ENCODE measurements at places on chromosomes 6 and 20.

- no peak for DNase-seq
Observed at GRCh38 chr6:157982563-157983405, 1.1 kb downstream of the SYNJ2 start.

DNA sequence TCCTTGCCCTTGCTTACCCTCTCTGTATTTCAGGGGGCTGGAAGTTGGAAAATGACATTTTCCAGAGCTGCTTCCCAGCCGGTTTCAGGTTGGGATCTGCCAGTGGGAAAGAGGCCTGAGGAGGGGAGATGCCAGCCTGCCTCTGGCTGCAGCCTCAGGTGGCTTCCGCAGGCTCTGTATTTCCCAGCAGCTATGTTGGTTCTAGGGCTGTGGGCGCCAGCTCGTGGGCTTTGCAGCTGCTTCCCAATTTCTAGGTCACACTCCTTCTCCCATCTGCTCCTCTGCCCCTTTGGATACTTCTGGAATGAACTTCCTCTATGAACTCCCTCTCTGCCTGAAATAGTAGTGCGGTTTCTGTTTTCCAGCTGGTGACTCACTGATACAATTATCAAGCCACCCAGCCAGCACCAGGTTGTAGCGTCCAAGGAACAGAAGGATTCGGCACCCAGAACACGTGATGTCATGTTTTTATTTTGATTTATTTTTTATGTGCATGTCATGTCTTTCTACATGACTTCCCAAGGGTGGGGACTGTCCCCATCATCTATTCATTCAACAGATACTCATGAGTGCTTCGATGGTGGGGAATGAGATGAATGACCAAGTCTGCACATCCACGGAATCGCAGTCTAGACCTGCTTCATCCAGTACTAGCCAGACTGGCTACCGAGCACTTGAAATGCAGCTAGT is 38.0 kb downstream of the TGM2 start:
- no peak for DNase-seq

- no peak for DNase-seq
Observed at GRCh38 chr20:4811257-4811656, 89.5 kb downstream of the PRND start.

DNA sequence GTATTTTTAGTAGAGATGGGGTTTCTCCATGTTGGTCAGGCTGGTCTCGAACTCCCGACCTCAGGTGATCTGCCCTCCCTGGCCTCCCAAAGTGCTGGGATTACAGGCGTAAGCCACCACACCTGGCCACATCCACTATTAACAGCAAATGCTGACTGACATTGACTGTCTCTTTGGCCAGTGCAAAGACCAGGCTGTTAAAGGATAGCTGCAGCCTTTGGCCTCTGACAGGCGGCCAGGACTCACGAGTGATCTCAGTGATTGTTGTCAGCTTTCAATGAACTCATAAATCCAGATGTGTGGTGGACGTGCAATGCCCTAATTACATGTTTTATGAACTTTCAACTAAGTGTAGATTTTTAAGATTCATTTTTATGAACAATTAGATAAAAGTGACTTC is 174.4 kb upstream of the EXOC2 start:
- DNase-seq = no peak

GRCh38 chr6:111580826-111581505 is 24.7 kb downstream of the TRAF3IP2 start:
- DNase-seq = no peak

DNA sequence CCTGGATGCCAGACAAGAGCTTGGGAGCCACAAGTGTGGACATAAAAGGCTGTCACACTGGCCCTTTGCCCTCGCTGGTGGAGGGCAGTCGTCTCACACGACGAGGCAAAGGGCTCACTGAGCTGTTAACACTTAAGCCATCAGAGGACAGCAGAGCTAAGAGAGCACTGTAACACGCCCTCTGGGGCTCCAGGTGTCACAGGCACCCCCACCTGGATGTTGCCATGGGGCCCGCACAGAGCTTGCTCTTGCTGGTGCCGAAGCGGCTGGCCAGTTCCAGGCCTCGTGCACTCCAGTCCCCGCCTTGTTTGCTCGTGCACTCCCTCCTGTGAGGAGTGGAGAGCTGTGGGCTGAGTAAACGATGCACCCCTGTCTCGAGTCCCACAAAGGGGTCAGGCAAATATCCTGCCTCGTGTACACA is 37.4 kb downstream of the SLC35D3 start:
- DNase-seq = no peak

DNA sequence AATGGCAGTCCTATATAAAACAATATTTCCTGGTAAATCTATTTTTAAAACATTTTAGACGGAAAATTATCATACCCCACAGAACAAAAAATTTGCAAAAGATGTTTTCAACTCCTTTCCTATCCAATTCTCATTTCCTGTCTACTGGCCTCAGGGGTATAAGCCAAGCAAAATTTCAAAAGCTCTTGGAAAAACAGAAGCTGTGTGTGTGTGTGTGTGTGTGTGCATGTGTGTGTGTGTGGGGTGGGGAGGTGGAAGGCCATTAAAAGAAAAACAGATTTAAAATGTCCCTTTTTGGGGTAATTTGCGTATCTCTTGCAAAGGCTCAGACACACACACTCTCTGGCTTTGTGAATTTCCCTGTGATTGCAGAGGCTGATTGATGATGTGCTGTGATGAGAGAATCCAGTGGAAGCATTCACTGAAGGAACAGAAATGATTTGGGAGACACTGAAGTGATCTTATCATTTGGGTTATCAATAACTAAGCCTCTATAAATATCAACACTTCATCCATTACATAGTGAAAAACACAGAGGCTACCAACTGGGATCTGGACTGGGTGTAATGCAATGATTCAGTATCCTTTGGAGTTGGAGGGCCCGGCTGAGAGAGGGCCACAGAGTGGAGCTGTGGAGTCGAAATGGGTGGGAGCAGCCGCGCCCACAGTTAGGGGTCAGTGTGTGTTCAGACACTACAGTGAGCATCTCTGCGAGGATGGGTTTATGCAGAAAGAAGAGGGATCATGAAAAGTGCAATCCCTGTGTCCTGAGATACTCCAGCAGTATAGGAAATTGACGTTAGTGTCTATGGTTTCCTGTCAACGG is 106.8 kb upstream of the PREP start:
- DNase-seq = no peak

DNA sequence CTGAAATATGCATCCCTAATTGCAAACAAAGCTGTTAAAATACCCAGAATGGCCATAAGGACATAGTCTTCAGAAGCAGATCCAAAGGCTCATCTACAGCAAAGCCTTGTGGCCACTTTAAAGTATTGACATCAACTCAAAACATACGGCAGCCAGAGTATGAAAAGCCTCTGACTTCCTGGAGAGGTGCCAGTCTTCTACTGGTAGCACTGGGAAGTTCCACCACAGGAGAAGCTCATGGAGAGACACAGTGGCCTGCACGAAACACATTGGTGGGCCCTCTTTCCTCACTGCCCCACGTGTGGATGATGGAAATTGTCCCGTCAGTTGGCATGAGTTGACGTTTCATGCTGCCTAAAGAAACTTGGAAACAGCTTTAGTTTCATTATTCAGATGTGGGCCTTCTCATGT is 202.6 kb upstream of the HEY2 start:
- DNase-seq = peak; percentile 2

- DNase-seq = peak; percentile 15
Observed at GRCh38 chr20:20407891-20408805, 40.2 kb downstream of the INSM1 start.

DNA sequence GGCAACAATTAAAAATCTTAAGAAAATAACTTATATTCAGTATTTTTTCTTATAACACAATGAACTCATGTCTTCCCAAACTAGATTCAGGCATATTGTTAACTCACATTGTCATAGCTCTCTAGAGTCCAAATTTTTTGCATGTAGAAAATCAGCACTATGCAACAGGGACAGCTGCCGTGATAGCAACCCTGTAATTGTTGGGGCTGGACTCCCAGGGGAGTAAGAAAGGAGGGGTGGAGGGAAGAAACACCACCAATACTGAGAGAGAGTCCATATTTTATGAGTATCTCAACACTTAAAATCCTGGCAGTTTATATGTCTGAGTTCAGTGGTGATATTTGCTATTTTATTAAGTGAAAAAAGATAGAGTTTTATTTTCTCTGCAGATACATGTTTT is 89.6 kb upstream of the HS3ST5 start:
- DNase-seq = no peak

Measured in HFF-Myc (cell line).